T-helper 9 cell (primary cell): ENCODE measurements at places on chromosomes 7 and 10.

DNA sequence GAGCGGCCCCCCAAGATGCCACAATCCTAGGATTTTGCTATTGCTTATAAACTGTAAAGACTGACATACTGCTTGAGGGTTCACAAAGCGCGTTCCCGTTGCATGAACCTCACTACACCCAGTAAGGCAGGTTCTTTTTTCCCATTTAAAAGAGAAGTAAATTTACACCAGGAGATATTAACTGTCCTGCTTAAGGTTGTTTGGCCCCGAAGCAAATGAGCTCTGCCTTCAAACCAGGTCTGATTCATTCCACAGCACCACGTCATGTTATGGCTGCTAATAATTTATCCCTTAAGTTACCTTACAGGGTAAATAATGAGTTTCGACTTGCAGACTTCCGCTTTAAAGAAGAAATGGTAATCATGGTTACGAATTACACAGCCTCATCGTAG, 559 bp upstream of the FKBP14 start:
- DNase-seq: peak; percentile 10

DNA sequence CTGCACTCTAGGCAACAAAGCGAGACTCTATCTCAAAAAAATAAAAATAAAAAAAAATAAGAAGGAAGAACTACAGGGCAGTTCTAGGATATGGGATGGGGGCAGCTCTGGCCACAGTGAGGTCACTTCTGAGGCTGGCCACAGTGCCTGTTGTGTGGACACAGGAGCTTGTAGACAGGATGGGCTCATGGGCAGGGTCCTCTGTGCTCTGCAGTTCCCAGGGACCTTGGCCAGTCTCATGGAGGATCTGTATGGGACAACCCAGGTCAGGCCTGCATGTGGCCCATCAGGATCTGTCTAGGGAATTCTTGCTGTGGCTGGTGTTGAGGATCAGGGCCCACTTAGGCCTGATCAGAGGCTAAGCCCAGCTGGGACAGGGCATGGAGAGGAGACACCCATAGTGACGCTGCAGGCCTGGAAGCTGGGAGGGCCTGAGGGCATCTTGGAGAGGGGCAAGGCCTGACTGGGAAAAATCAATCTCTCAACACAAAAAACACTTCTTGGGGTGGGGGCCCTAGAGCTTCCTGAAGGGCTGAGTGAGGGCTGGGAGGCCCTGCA, 19.4 kb upstream of the PAX2 start:
- DNase-seq: no peak

GRCh38 chr7:47807126-47807525, 141.1 kb downstream of the PKD1L1 start:
- DNase-seq: no peak

DNA sequence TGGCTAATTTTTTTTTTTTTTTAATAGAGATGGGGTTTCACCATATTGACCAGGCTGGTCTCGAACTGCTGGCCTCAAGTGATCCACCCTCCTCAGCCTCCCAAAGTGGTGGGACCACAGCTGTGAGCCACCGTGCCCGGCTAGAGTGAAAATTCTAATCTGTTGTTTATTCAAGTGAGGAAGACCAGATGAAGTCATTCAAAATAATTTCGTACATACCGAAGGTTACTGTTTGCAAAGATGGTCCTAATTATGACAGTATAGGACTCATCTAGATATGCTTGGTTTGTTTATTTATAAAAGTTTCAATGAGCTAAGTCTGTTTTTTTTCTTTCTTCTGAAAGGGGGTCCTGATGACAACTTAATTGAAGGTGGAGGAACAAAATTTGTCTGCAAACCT, 376.8 kb downstream of the EXOC4 start:
- no peak for DNase-seq

DNA sequence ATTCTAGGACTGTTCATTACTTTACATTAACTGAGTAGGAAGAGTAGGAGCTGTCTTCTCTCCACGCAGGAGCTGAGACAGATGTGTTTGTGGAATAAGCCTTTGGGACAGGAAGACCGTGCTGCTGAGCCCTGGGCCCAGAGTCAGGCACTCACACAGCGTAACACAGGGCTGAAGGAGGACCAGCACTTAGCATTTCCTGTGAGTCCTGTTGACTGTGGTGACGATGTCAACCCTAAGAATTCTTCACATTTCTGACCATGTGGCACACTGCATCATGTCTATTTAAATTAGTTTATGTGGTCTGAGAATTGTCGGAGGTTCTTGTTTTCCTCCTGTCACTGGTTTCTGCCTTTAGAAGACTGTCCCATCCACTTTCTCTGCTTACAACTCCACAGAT, 117.2 kb downstream of the PIP4K2A start:
- no peak for DNase-seq

DNA sequence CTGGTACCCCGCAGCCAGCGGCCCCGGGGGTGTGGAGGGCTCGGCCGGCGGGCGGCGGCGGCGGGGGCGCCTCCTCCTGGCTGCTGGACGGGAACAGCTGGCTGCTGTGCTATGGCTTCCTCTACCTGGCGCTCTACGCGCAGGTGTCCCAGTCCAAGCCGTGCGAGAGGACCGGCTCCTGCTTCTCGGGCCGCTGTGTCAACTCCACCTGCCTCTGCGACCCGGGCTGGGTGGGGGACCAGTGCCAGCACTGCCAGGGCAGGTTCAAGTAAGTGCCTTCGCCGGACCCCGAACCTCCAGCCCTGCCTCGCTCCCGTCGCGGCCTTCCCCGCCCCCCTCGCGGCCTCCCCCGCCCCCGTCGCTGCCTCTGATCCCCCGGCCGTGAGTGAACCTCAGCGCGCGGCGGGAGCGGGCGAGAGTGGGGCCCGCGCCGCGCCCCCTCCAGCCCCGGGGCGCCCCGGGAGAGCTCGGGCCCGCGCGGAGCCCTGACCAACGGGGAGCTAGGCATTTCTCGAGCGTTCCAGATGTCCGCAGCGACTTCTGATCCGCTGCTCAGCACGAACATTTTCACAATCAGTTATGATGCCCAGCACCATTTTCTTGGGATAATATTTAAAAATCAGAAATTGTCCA, 727 bp downstream of the ATRNL1 start:
- DNase-seq: no peak

DNA sequence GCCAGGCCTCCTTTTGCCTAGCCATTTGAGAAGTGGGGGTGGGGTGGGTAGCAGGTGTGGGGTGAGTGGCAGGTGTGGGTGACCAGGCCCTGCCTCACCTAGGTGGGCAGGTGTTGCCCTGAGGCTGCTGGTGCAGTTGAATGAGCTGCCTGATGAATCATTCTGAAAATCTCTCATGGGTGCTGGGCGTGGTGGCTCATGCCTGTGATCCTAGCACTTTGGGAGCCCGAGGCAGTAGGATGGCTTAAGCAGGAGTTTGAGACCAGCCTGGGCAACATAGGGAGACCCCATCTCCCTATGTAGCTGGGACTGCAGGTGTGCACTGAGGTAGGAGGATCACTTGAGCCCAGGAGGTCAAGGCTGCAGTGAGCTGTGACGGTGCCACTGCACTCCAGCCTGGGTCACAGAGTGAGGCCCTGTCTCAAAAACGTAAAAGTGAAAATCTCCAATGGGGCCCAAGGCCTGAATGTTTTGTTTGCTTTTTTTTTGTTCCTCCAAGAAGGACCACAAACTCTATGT, 17.7 kb downstream of the TSPAN14 start:
- no peak for DNase-seq

GRCh38 chr10:99328579-99329303, 415 bp upstream of the CNNM1 start:
- no peak for DNase-seq

- no peak for DNase-seq
These were observed 105.2 kb upstream of the CTBP2 start for GRCh38 chr10:125265579-125265955.

- DNase-seq: no peak
These were observed 226.5 kb downstream of the ADK start for GRCh38 chr10:74377476-74377875.

GRCh38 chr7:102323914-102324195, 32.4 kb downstream of the SPDYE6 start:
- DNase-seq: no peak

- DNase-seq: no peak
These were observed at the start of gene AKR1B15 for GRCh38 chr7:134548877-134549276. Gene AKR1B15 (plus strand): TSS chr7:134549110. CDS start chr7:134564620, 15,510 bp downstream.

DNA sequence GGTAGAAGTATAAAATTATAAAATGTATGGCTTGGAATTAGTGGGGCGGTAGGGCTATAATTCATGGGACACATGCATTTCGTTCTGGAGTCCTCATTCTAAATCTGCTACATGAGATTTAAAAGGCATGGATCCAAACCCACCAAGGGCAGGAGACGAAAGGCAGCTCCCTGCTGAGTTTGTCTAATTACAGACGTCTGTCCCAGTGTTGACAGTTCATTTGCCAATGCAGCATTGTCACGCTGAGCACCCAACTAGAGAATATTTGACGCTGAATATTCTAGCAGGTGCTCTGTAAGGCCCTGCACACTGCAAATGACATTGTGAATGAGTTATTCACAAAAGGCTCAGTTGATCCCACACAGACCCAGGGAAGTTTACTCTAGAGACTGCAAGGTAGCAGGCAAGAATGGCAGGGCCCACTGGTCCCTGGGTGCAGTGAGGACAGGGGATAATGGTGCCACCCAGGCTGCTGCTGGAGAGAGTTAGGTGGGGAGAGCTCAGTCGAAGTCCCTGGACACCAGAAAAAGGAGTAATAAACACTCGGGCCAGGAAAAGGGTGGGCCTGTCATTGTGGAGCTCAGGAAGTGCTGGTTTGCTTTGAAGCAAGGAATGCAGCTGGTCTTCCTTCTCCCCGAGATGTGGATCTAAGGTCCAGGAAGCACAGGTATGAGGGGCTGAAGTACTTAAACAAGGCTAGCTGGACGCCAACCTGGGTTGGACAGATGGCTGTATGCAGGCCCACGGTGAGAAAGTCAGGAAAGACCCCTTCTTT, 75.0 kb upstream of the JCAD start:
- DNase-seq: no peak

DNA sequence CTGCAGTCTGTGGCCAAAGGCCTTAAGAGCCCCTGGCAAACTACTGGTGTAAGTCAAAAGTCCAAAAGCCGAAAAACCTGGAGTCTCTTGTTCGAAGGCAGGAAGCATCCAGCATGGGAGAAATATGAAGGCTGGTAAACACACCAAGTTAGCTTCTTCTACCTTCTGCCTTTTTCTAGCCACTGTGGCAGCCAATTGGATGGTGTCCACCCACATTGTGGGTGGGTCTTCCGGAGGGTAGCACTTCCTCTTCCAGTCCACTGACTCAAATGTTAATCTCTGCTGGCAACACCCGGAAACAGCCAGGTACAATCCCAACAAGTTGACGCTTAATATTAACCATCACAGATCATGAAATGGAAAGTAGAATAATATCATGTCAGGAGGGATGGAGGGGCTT, 827.6 kb downstream of the SORCS1 start:
- no peak for DNase-seq

DNA sequence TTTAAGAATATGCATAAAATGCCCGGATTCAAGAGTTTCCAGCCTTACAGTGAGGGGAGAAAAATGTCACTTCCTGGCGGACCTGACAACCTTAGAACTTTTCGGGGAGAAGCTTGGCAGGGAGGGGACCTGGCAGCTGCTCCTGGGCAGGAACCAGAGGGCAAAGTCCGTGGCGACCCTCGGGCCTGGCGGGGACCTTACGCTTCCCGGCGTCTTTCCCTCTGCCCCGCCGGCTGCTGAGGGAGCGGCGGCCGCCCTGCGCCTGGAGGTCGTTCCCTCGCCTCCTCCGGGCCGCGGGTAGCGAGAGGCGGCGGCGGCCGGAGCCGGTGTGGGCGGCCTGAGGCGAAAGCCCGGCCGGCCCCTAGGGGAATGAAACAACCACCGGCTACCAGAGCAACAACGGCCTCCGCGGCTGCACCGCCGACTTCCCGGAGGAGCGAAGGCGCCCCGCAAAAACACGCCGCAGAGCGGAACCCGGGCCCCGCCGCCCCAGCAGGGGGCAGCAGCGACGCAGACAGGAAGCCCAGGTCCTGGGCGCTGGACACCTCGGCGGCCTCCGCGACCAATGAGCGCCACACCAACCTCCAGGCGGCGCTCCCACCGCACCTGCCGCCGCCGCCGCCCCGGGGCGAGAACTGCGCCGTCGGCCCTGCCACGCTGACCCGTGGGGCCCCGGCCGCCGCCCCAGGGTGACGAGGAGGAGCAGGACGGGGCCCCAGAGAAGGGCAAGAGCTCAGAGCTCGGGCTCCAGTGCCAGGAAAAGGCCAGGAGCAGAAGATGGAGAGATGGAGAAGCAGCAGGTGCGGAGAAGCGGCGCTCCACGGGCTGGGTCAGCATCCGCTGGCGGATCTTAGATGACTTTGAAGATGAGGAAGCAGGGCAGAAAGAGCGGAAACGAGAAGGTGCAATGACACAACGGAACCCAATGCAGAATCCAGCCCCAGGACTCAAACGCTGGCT, 10.5 kb upstream of the ACSM6 start:
- peak; percentile 26 for DNase-seq

- DNase-seq: no peak
These were observed 46.6 kb downstream of the RSU1 start for GRCh38 chr10:16770670-16771069.

- DNase-seq: no peak
These were observed 218.6 kb downstream of the THSD7A start for GRCh38 chr7:11613292-11613930.

DNA sequence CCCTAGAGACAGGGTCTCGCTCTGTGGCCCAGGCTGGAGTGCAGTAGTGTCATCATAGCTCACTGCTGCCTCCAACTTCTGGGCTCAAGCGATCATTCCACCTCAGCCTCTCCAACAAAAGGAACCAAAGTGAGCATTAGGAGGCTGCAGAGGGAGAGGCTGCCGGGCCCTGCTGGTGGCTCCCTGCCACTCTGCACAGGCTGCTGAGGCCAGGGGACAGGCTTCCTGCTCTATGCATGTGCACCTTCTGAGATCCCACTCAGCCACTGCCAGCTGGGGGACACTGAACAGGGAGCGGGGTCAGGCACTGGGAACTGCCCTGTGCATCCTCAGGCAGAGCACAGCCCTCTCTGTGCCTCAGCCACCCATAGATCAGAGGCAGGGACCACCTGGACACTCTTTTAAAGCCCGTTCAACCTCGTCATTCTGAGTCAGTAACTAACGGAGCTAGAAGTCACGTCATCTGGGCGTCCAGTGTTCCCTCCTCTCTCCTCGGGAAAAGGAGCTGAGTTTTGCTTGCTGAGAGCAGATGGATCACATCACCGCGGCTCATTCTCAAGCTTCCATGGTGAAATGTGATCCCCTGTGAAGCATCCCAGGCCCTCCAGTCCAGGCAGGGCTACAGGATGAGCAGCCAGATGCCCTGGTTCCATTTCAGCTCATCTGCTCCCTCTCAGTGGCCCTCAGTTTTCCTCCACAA, 109.6 kb downstream of the MYL10 start:
- DNase-seq: no peak

GRCh38 chr10:92567952-92568600, 5.8 kb downstream of the IDE start:
- no peak for DNase-seq
